Cardiac septum (tissue), 1 donor: ENCODE measurements at places on chromosomes 16 and 17.

DNA sequence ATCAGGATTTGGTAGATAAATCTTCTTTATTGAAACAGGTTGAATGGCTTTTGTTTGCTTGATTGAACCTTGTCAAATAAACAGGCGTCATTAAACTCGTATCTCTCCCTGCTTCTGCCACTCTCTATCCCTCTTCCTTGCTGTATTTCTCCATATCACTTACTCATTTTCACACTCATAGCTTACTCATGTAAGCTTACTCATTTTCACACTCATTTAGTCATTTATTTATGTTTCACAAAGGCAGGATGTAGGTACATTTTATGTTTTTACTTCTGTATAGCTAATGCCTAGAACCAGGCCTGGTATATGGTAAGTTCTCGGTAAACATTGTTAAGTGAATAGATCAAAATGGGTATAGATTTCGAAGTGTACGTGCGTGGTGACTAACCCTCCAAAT lies 450.0 kb downstream of the PMP22 start:
- no peak for DNase-seq

GRCh38 chr17:18224387-18225120 lies 881 bp upstream of the LLGL1 start:
- DNase-seq: no peak

GRCh38 chr17:2369039-2369438 lies 31.7 kb downstream of the SGSM2 start:
- no peak for DNase-seq

DNA sequence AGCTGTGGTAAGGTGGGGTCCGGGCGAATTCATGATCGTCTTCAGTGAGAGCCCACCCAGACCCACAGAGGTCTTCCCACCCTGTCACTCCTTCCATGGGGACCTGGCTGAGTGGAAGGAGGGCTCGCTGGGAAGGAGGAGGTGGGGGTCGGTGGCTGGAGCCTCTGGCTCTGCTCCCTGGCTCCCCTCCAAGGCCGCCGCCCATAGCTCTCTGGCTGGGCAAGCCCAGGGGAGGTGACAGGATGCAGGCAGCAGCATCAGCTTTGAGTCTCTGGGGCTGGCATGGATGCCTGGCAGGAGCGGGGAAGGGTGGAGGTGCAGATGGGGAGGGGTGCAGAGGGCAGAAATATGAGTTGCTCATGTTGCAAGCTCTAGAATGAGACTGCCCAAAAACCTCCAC lies 147.0 kb downstream of the ENGASE start:
- no peak for DNase-seq
